Stimulated activated CD4-positive, alpha-beta T cell treated with anti-CD3 and anti-CD28 coated beads, TNF-alpha, amount 100 ng/mL, for 4 hours (primary cell): ENCODE measurements at places on chromosomes 7 and 10.

DNA sequence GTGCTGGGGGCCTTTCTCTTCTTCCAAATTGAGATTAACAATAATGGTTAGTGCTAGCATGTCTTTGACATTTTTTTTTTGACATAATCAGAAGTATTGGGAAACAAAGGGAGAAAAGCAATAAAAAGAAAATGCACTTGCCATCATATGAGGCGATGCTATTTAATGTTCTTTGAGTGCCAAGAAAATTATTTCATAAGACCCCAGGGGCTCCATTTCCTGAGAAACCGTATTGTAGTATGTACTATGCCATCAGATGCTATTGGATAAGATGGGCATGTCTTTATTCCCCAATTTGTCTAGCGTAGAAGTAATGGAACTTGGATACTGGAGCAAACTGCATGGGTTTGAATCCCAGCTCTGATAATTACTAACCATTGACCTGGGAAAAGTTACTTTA, 408.9 kb downstream of the ADRA2A start:
- DNase-seq, result no peak

DNA sequence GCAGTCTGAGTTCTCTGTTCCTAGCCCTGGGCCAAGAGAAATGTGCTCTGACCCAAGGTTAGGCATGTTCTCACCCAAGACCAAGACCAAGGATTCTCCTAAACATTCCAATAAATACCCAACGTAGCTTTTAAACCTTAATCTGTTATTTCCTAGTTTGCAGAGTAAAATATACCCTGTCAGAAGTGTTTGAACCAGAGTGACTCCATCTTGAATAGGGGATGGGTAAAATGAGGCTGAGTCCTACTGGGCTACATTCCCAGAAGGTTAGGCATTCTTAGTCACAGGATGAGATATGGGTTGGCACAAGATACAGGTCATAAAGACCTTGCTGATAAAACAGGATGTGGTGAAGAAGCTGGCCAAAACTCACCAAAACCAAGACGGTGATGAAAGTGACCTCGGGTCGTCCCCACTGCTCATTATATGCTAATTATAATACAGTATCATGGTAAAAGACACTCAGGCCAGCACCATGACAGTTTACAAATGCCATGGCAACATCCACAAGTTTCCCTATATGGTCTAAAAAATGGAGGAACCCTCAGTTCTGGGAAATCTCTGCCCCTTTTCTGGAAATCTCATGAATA, 27.7 kb downstream of the PLXNA4 start:
- DNase-seq, result no peak

DNA sequence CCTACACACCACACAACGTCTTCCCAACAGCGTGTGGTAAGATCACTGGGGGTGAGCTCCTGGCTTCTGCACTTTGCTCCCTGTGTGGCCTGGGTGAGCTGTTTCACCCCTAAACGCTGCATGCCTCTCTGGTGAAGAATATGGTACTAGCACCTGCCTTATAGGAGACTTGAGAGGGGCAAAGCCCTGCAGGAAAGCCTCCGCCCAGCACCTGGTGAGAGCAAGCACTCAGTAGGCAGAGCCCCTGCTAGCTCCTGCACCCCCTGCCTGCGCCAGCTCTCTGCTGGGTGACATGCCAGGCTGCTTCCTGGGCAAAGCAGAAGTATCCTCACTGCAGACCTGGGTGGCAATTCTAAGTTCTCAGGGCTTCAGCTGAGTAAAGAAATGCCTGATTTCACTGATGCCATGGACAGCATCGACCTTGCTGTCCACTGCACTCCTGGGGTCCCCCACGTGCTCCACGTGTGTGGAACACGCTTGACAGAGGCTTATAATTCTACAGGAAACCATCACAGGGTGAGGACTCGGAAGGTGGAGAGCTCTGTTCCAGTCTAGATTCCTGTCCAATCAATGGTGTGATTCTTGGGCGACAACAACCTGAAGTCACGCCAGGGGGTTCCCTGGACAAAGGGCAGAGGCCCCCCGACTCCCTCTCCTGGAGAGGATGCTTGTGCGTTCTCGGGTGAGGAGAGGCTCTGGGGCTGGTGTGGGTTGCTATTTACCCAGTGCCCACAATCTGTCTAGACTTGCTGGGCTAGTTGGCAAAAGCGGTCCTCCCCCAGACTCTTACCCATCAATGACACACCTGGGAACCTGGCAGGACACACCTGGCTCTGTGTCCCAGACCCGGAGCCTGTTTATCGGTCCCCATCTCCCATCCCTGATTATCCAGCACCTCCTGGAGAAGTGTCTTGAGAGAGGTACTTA, 5.0 kb upstream of the CALML5 start:
- no peak for DNase-seq

GRCh38 chr7:209906-210305, 17.5 kb downstream of the FAM20C start:
- no peak for DNase-seq

DNA sequence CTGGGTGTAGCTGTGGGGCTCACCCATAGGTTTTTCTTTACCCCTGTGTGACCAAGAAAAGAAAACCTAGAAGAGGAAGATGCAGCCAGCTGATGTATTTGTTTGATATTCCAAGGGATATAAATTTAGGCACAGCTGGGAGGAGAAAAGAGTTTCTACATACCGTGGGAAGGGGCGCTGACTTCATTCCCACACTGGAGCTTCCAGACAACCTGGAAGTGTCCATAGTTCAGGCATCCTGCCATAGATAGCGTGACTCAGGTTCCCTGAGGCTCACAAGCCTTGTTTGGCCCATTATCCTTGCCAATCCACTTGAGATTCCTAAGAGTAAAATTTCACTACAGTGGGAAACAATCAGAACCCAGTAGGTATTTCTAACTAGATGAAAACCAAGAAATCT, 371.7 kb upstream of the NRP1 start:
- no peak for DNase-seq

DNA sequence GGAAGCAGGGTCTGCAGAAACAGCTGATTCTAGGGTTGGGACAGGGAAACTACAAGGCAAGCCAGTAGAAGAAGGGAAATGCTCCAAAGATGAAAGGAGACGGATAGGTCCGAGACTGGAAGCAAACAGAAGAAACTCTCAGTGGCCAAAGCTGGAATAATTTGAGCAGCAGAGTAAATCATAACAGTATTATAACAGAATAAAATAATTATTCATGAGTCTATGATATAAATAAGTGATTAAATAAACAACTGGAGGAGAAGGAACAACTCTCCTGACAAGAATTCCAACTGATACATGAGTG, 27.6 kb downstream of the EZH2 start:
- DNase-seq, result no peak

DNA sequence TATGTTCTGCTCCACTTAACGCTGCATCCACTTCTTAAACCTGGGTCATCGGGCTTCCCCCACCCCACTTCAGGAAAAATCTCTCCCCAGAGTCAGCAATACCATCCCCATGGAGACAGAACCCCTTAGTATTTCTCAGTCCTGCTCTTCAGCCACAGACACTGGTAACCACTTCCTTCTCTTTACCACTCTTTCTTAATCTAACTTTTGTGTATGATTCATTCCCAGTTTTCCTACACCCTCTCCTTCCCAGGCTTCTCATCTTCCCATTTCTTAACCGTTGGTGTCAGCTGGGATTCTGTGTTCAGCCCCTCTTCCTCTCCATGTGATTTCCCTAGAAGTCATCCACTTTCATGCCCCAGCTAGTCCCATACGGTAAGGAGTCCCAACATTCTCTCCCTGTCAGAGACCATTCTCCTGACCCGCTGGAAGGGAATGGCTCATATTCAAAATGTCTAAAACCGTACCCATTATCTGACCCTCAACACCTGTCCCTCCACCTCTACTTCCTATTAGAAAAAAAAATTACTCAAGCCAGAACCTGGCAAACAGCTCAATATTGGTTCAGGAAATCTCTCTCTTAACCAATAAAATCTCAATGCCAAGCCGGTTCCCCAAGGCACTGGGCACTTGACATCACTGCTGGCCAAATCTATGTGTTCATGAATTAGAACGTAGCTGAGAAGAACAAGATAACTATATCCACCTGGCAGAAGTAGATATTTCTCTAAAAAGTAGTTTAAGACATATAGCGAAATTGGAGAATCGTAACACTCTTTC, 89.4 kb downstream of the DGKI start:
- no peak for DNase-seq

DNA sequence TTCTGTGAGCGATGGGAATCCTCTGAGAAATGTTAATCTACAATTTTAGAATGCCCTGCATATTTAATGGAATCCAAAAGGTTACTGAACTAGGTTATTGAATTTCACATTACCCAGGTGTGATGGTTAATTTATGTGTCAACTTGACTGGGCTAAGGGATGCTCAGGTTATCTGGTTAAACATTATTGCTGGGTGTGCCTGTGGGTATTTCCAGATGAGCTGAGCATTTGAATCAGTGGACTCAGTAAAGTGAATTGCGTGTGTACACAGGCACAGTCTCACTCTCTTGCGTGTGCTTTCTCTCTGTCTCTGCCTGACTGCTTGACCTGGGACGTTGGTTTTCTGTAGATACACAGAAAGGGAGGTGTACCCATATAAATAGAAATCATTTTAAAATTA, 21.7 kb downstream of the RNF32 start:
- no peak for DNase-seq

DNA sequence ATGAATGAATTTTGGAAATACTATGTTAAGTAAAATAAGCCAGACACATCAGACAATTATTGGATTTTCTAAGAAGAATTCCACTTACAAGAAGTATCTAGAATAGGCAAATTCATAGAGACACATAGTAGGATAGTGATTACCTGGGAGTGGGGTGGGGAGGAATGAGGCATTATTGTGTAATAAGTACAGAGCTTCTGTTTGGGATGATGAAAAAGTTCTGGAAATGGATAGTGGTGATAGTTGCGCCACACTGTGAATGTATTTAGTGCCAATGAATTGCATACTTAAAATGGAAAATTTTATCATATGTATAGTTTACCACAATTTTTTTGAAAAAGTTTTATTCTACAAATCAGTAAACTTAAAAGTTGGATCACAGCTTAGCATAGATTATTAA, 297.2 kb upstream of the KAT6B start:
- no peak for DNase-seq

GRCh38 chr7:49127359-49127913, 203.1 kb downstream of the CDC14C start:
- DNase-seq, result no peak

GRCh38 chr10:51397695-51398094, 301.7 kb downstream of the CSTF2T start:
- no peak for DNase-seq

DNA sequence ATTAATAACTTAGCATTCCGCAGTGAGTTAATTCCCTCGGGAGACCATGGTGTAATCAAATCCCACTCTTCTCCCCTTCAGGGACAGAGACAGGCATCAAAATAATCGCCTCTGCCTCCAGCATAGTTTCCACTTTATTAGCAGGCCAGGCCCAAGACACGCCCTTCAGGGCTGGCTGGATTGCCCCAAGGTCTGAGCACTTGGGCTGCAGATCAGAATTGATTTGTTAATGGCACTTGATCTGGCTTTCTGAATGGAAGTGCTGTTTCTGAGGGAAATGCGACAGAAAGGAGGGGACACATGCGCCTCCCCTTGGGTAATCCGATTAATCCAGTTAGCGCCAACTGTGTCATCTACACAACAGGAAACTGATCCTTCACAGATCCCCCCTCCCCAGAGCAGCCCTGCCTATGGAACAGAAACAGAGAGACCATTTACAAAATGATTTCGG, 15.6 kb downstream of the CHAT start:
- DNase-seq, result no peak

GRCh38 chr10:1362589-1363445, 306.6 kb downstream of the WDR37 start:
- no peak for DNase-seq

GRCh38 chr7:143958781-143959180, 4.1 kb downstream of the OR2F1 start:
- no peak for DNase-seq

GRCh38 chr10:121313119-121313875, 284.9 kb downstream of the FGFR2 start:
- DNase-seq, result no peak

DNA sequence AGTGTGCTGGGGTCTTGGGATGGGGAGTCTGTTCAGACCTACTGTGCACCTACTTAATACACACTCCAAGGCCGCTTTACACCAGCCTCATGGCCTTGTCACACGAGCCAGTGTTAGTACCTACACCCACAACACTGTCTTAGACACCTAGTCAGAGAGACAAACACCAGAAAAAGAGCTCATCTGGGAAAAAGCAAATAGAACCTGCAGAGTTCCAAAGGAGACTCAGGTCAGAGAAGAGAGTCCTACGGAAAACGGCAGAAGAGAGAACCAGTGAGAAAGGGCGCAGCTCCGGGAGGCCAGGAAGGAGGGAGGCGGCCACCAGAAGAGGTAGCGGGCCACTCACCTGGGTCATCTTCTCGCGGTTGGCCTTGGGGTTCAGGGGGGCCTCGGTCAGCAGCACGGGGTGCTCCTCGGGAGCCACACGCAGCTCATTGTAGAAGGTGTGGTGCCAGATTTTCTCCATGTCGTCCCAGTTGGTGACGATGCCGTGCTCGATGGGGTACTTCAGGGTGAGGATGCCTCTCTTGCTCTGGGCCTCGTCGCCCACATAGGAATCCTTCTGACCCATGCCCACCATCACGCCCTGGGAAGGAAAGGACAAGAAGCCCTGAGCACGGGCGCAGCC, 105.3 kb upstream of the TNRC18 start:
- no peak for DNase-seq

- no peak for DNase-seq
Measured at GRCh38 chr10:68175949-68176348, 56.0 kb downstream of the ATOH7 start.

DNA sequence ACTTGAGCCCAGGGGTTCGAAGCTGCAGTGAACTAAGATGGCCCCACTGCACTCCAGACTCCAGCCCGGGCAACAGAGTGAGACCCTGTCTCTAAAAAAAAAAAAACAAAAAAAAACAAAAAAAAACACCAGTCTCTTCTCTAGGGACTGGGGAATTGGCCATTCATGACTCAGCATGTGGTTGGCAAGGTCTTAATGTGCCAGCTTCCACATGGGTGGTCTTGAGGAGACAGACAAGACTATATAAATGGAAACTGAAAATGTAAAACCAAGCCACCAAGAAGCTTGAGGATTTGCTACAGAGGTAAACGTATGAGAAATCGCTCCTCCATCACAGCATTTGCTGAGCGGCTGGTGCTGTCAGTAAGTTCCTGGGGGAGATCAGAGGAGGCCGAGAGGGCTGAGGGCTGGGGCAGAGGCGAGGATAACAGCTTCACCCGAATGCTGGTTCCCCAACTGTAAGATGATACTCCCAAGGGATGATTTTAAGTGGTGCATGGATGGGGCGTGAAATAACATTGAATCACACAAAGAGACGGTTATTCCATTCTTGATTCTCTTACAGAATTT, 128.7 kb downstream of the C10orf105 start:
- DNase-seq, result no peak

DNA sequence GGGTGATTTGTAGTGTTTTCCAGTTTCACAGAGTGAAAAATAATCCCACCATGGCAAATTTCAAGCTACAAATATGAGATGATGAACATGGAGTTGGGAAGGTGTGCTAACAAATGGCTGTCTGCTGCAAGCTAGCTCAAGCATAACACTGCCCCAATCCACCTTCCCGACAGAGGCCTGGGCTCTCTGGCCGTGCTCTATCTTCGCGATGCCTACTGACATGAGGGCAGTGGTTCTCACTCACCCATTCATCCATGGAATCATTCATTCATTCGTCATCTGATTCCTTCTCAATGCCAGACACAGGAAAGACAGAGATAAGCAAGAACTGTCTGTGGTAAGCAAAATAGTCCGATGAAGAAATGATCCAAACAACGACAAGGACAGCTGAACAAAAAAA, 65.4 kb downstream of the ZNF467 start:
- no peak for DNase-seq
